ENCODE measurements at places on chromosomes 6 and 20.
A peak's percentile ranks its signal among the peaks of the same experiment; 100 is the strongest.

DNA sequence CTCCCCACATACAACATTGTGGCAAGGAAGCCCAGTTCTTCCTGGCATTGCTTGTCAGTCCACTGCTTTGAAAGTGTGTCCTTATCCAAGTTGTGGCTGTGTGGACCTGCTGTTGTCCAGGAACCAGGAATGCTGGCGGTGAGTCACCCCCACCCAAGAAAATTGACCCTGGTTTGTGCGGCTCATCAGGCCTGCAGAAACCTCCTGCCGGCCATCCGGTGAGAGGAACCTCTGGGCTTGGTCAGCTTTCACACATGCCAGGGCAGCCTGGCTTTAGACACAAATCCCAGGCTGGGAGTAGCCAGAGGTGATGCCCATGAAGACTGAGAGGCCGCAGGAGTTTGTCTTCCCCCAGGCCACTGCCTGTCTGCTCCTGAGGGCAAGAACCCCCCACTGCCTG, 223.6 kb downstream of the TTLL2 start:
- DNase-seq, result no peak

GRCh38 chr6:134346932-134347545, 29.1 kb upstream of the SGK1 start:
- DNase-seq, result no peak

DNA sequence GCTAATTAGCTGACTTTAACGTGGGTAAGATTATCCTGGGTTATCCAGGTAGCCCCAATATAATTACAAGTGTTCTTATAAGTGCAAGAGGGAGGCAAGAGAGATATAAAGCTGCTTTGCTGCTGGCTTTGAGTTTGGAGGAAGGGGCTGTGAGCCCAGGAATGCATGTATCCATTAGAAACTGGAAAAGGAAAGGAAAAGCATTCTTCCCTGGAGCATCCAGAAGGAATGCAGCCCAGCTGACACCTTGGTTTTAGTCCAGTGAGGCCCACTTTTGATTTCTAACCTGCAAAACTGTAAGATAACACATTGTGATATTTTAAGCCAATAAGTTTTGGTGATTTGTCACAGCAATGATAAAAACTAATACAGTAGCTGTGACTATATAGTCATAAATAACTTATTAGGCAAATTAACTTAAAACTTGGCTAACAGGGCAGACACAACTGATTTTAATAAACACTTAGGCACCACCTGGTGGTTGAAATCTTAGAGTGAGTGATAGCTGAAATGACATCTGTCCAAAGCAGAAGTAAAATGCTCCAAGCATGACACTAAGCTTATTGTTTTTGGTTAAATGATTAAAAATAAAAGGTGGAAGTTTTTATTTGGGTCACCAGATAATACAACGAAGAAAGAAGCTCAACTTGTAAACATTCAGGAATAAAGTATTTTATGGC, 35.6 kb downstream of the ADGRF4 start:
- DNase-seq, result no peak

- DNase-seq, result peak; percentile 54
Observed at GRCh38 chr6:15623276-15624116, 39.3 kb downstream of the DTNBP1 start.

DNA sequence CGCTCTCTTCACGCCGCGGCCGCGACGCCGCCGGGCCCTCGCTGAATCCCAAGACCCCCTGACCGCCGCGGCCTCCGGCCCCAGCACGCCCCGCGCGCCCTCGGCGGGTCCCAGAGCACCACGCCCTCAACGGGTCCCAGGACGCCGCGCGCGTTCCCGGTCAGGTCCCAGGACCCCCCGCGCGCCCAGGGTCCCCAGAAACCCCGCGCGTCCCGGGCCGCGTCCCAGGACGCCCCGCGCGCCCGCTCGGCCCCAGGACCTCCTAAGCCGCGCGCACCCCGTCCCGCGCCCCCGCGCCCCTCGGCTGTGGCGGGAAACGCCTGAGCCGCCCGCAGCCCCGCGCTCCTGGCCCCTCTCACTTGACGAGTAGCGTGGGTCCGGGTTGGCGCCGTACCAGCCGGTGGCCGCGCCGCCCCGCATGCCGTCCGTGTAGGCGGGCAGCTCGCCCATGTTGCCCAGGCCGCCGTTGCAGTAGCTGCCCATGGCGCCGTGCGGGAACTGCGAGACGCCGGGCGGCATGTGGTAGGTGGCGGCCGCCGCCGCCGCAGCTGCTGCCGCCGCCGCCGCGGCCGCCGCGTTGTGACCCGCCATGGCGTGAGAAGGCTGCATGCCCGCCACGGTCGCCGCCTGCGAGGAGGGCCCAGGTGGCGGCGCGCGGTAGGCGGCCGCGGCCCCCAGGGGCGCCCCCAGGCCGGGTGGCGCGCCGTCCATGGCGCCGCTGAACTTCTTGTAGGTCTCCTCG, 556 bp downstream of the NKX2-4 start:
- no peak for DNase-seq

- DNase-seq, result no peak
Observed at GRCh38 chr6:149779644-149779963, 30.1 kb downstream of the PCMT1 start.

Measured in NCI-H524 treated with DMSO at 0.1 percent for 48 hours (cell line).